Mucosa of gallbladder (tissue), 1 donor: ENCODE measurements at places on chromosomes 2 and 18.

DNA sequence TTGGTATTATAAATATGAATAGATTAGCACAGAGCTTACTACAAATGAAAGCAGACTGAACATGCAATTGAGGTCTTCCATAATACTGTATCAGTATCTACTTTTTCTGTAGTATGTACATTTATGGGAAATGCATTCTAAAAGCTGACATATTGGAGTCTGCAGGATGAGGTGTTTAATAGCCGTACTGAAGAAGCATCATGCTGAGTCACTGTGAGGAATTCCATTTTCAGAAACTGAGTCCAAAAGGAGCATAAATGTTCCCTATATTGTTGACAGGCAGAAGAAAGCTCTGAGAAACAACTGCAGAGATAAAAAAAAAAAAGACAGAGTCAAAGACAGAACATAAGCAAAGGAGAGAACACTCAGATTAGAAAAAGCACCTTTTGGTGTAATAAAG is 366.7 kb upstream of the SPHKAP start:
- no peak for DNase-seq

GRCh38 chr2:207215308-207215707 is 49.6 kb upstream of the KLF7 start:
- no peak for DNase-seq

- no peak for DNase-seq
These were observed 21.9 kb upstream of the PAX3 start for GRCh38 chr2:222320436-222321395.

DNA sequence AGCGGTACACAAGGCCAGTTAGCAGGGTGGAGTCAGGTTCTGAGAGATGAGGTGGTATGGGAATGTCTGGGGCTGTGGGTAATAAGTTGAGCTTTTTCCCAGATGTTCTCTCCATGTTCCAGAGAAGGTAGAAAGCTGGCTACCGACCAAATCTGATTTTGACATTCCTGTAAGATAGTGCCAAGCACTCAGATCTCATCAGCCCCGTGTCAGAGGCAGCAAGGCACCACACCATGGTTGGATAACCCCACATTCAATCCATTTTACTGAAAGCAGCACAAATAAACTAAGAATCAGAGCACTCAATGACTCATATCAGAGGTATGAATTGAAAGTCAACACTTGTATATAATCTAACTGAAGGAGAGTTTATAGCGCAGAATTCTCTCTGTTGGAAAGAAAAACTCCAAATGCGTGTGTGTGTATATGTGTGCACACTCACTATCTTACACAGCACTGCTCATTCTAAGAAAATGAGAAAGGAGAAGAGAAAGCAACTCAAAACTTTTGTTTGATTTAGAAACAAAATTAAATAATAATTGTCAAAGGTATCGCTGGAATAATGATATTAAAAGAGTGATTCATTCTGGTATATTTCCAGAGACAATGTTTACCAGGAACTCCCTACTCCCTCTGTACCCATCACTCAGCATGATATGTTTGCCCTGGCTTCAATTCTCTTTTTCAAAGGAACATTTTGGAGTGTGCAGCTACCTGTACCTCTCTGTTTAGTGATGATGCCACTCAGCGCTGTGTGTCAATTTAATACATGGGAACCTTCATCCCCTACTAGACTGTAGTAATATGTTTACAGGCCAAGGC is 375.1 kb upstream of the ID2 start:
- DNase-seq: no peak

GRCh38 chr2:111157071-111157661 is 36.5 kb downstream of the BCL2L11 start:
- DNase-seq: no peak

- no peak for DNase-seq
These were observed 164.8 kb downstream of the CCDC85A start for GRCh38 chr2:56348392-56349210.
